Activated naive CD8-positive, alpha-beta T cell treated with anti-CD3 and anti-CD28 coated beads, Interleukin-2, amount 50 U/mL, for 16 hours (primary cell): ENCODE measurements at places on chromosomes 6 and 20.

GRCh38 chr6:160253292-160253691 is 5.3 kb downstream of the SLC22A2 start:
- DNase-seq = no peak

DNA sequence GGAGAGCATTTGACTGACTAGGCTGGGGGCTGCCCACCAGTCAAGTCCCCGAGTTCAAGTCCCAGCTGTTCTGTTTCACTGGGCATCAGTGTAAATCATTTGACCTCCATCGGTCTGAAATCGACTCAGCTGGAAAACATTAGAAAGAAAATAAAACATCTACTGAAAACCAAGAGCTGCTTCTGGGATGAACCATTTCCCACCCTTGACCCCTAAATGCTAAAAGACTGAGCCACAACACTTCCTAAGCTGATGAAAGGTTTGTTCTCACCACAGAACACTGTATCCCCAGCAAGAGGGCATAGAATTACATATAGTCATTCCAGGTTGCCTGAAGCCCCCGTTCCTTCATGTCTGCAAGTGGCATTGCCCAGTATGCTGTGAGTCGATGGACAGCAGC is 237.0 kb upstream of the TAB2 start:
- DNase-seq = no peak

- DNase-seq = no peak
Measured at GRCh38 chr6:37882724-37883413, 63.3 kb downstream of the ZFAND3 start.

DNA sequence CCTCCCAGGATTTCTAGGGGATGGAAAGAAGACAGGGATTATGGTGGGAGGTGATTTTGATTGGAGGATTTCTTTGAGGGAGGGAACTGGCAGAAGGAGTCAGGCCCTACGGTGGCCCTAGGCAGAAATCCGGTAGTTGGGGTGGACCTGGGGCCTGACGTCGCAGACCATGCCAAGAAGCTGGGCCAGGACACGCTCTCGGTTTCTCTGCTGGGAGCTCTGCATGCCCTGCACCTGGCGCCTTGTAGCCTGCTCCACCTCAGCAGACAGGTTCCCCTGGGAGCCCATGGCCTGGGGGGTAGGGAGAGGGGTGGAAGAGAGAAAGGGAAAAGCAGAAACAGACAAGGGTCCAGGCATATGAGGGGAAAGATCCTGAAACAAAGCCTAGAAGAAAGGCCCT is 1.1 kb downstream of the ATP6V1G2 start:
- no peak for DNase-seq

- no peak for DNase-seq
Measured at GRCh38 chr20:11556410-11556809, 361.3 kb upstream of the BTBD3 start.

GRCh38 chr6:87784690-87785089 is 82.7 kb upstream of the AKIRIN2 start:
- no peak for DNase-seq

- DNase-seq = peak; percentile 20
Measured at GRCh38 chr6:26331218-26332073, 33.6 kb upstream of the BTN3A2 start.

- no peak for DNase-seq
Measured at GRCh38 chr6:111718326-111718725, 112.6 kb upstream of the TRAF3IP2 start.

- no peak for DNase-seq
Measured at GRCh38 chr20:19047040-19047950, 165.1 kb upstream of the SLC24A3 start.

- no peak for DNase-seq
Measured at GRCh38 chr20:52118016-52118623, 73.5 kb downstream of the ZFP64 start.
